Stimulated activated CD8-positive, alpha-beta memory T cell treated with anti-CD3 and anti-CD28 coated beads, Interleukin-4, amount 100 ng/mL, for 24 hours (primary cell): ENCODE measurements at places on chromosomes 2 and 18.

DNA sequence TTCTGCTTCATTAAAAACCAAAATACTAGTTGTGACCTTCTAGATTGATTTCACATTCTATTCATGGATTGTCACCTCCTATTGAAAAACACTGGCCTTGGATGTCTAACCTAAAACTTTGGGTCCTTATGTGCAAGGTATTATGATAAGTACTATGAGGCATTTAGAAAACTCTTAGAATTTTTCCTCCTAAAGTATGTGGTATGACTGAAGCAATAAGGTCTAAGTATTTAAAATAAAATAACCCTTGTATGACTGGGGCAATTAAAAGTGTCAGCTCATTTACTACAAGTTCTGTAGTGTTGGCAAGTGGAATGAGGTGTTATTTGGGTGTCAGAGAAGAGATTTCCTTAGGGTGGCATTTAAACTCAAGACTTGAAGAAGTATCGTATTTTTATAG is 15.1 kb downstream of the KCMF1 start:
- no peak for DNase-seq

GRCh38 chr2:205776720-205777119 is 94.4 kb downstream of the NRP2 start:
- DNase-seq = no peak

DNA sequence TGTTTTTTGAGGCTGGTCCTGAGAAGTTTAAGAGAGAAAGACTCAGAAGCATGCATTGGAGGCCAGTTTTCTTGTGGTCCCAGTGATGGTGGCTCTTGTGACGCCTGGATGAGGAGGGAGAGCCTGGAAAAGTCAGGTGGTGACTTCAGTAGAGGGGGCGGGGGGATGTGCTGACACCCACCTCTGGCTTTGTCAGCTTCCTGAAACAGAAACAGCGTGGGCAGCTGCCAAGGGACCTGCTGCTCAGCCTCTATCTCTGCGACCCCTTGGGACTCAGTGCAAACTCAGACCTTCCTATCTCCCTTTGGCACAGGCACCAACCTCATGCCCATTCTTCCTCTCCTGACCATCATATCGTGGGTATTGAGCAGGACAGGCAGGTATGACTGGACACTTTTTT is 6.4 kb downstream of the TGFBRAP1 start:
- no peak for DNase-seq

DNA sequence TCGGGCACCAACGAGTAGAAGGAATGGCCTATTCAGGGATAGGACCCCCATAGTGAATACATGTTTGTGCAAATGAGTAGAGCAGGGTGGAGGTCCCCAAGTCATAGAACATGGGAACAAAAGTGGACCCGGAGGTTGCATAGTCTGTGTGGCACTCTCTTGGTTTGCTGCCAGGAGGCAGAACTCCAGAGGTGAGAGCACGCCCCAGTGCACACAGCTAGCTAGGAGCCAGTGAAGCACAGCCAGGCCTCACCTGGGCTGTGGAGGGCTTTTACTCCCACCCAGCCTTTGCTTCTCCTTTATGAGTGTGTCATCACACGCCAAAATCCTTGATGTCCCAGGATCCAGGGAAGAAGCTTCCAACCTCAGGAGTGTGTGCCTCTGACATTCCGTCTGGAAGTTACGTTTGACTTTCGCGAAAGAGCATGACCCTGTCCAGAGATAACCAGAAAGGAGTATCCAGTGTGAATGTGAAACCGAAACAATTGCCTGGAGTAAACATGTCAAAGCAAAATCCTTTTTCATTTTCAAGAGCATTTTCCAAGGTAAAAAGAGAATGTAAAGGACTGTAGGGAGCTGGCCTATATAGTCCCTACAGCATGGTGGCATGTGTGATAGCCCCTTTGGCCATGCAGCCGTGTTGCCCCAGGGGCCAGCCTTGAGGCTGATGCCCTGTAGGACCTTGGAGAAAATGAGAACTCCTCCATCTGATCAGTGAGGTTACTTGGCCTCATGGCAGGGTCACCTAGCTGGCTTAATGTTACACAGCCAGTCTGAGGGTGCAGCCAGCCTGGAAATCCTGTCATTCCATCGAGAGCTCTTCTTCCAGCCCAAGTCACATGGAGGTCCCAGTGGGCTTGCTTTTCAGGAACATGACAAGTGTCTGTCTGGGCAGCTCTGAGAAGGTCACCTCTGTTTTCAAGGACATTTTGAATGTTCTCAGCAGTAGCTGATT is 8.8 kb downstream of the TRIB2 start:
- DNase-seq = no peak

GRCh38 chr18:58456625-58457024 is 172.3 kb downstream of the ALPK2 start:
- DNase-seq = no peak

DNA sequence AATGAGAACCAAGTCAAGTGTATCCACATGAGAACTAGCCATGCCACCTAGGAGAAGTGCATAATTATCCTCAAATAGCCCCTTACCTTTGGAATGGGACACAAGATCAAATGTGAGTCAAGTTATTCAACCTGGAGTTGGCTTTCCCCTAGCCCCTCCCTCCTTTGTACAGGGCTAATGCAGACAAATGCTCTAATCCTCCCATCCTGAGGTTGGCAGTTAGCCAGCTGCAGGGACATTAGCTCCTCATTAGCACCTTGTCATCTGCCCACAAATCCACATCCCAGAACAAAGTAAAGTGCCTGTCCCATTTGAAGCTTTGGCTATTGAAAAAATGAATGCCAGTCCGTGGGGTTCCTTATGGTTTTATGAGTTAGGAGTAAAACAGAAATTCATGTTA is 294.1 kb upstream of the FANCL start:
- no peak for DNase-seq

- DNase-seq = no peak
These were observed 2114.1 kb upstream of the PIK3C3 start for GRCh38 chr18:39840856-39841481.

DNA sequence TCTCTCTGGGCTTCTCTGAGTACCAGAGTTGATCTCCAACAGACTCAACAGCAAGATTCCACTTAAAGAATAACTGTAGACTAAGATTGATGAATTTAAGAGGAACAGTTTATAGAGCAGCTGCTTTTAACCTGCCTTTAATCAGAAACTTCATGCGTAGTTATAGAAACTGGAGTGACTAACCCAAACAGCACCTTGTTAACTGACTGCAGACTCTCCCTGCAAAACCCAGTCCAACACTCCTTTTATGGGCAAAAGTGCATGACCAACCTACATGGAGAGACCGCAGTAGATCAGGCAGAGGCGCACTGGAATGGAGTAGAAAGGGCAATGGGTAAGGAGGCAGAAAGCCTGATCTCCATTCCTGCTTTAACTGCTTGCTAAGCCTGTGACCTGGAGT is 110.6 kb downstream of the NRP2 start:
- DNase-seq = no peak

- no peak for DNase-seq
These were observed 188.5 kb downstream of the ANAPC1 start for GRCh38 chr2:111695441-111696007.

DNA sequence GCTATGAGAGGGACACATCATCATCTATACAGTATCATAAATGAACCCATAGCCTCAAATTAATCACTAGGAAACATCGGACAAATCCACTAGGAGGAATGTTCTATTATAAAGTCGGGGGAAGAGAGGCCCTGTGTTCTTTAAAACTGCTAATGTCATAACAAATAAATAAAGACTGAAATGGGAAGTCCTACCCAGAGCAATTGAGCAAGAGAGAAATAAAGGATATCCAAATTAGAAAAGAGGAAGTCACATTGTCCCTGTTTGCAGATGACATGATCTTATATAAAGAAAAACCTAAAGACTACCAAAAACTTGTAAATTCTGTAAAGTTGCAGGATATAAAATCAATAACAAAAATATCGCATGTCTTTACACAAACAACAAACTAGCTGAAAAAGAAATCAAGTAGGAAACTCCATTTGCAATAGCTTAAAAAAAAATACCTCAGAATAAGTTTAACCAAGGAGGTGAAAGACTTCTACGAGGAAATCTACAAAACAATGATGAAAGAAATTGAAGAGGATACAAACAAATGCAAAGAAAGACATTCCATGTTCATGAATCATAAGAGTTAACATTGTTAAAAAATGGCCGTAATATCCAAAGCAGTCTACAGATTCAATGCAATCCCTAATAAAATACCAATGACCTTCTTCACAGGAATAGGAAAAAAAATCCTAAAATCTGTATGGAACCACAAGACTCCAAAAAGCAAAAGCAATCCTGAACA is 30.6 kb downstream of the RTN4 start:
- no peak for DNase-seq

DNA sequence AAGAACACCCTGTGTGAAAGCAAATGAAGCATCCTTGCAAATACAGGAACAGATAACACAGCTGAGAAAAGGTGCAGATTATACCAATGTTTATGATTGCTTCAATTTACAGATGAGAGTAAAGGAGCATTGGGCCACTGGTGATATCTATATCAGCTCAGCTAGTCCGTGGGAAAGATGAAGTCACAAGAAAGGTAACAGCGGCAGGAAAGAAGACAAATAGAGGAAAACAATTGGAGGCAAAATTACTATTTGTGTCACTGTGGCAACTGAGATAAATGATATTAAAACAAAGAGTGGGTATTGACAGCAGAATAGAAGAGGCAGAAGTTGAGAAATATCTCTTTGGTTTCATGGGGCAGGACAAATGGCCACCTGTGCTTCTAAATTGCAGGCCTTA is 121.2 kb upstream of the CAVIN2 start:
- no peak for DNase-seq

DNA sequence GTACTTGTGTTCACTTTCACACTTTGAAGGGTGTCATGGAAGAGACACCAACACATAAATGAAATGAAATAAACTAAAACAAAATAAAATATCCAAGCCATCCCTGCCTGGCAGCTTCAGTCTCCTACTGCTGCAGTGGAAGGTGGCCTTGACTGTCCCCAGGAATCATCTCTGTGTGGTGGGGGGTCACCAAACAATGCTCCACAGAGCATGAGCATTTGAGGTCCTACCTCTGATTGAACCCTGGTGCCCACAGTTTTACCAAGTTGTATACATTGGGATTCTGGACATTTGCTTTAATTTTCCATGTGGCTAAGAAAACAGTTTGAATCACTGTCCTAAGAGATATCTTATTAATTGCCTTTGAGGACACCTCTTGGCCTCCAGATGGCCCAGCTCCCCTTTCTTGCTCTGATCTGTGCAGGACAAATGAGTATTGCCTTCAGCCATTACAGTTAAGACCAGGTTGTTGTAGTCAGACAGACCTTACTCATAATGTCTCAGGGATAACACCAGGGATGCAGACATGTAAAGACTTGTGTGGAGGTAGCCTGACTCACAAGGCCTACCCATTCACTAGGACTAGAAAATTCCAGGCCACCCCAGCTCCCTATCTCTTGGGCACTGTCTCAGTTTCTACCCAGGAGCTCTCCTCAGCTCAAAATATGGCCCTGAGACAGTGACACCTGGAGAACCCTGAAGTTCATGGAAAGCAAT is 195.0 kb downstream of the MYCN start:
- no peak for DNase-seq

DNA sequence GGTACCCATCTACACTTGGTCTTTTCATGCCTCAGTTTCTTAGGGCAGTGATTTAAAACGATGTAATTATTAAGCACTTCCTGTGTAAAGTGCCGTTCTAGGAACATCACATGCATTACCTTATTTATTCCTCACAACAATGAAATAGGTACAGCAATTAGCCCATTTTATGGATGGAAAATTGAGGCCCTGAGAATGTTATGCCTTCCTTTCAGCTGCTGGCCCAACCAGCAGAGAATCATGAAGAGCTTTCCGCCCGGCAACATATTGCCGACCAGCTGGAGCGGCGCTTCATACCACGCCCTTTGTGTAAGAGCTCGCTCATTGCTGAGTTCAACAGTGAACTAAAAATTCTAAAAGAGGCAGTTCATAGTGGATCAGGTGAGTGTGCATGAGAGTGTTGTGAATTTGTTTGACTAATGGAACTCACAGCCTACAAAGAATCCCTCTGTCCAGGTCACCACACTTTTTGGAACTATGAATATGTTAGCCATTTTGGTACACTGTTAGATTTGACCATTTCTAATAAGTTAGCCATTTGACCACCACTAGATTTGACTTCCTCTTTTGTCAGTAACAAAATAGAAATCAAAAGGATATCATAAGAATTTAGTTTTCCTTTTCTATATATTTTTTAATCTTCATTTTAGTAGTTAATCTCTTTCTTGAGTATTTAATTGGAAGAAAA is 25.6 kb upstream of the RPE start:
- DNase-seq = no peak

GRCh38 chr18:59778434-59778833 is 81.2 kb upstream of the CCBE1 start:
- no peak for DNase-seq

DNA sequence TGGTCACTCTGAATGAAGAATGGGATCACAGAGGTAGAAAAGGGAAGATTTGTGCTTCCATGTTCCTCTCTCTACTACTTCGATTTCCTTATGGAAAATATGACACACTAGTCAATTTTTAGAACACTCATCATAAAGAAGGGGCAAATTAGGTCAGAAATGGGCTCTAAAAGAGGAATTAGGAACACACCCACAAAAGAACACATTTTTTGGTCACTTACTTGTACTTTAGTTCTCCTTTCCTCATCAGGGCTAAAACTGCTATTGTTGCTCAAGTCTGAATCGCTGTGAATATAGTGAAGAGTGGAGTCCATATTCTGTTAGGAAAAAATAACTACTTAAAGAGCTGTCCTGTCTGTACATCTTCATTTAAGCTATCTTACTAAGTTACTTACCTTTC is 52.6 kb downstream of the PPP4R1 start:
- DNase-seq = no peak
